T47D (cell line): ENCODE measurements at places on chromosomes 6 and 20.

DNA sequence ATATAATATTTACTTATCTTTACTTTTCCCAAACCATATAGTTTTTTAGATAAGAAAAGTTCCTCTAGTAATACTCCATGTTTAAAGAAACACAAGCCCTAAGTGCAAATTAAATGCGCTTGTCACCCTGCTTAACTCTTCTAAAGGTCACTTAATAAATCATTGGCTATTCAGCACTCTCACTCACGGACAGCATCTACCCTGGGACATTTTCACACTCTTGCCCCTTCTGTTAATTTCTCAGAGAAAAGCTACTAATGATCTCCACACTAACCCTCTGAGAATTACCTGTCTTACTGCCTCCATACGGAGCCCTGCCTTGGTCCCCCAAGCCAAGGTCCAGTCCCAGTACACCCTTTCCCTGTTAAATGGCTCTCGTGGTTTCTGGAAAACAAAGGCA, 102.2 kb downstream of the NRN1 start:
- no peak for DNase-seq

GRCh38 chr20:9457136-9457535, 57.3 kb upstream of the LAMP5 start:
- DNase-seq, result no peak

GRCh38 chr6:160082627-160083026, 39.0 kb upstream of the SLC22A1 start:
- DNase-seq, result no peak

DNA sequence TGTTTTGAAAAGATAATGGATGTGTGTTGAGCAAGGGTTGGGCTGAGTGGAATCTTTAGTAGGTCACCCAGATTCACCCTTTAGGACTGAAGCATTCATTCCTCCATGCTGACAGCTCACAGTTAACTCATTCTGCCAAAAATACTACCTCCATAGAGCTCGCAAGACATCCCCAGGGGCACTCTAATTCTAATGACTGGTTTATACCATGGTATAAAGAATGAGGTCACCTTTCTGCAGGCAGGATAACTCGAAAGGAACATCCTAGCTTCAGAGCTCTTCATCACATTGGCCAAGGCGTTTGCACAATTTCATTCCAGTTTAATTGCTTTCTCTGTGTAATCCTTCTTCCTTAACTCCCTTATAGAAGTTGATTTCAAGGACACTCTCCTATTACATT, 1257.2 kb upstream of the EYS start:
- DNase-seq, result no peak

DNA sequence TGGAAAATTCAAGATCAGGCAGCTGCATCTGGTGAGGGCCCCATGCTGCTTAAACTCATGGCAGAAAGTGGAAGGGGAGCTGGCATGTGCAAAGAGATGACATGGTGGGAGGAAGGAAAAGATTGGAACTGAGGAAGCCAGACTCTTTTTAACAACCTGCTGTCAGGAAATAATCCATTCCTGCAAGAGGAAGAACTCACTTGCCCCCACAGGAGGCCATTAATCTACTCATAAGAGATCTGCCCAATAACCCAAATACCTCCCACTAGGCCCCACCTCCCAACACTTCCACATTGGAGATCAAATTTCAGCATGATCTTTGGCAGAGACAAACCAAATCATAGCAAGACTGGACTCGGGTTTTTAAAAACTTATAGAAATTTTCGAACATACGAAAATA, 200.5 kb upstream of the KCNQ5 start:
- DNase-seq, result no peak

GRCh38 chr6:86205980-86206379, 563.3 kb upstream of the SYNCRIP start:
- DNase-seq, result no peak

GRCh38 chr6:16973051-16973450, 128.8 kb upstream of the STMND1 start:
- no peak for DNase-seq

DNA sequence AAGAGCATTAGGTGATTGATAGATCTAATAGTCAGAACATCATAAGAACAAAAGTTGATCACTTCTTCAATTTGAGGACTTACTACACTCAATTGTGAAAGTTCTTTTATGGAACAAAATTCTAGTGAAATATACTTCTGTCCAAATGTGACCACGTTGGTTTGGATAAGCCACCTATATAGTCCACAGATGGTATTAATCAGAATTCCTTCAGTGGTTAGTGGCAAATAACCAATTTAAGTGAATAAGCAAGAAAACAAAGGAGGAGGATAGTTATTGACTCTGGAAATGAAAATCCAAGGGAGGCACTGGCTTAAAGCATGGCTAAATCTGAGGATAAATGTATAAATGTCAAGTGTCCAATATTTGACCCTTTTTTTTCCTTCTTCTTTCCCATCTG, 268.5 kb upstream of the MARCKS start:
- no peak for DNase-seq

- peak; percentile 46 for DNase-seq
Measured at GRCh38 chr6:159110013-159110412, 59.2 kb upstream of the FNDC1 start.

GRCh38 chr20:17648315-17648646, 33.8 kb downstream of the RRBP1 start:
- DNase-seq, result no peak

- DNase-seq, result no peak
Measured at GRCh38 chr6:134288538-134289203, 29.2 kb downstream of the SGK1 start.

- DNase-seq, result no peak
Measured at GRCh38 chr6:52689857-52690256, 18.9 kb downstream of the TMEM14A start.

- DNase-seq, result no peak
Measured at GRCh38 chr6:163563318-163563717, 148.8 kb downstream of the QKI start.

DNA sequence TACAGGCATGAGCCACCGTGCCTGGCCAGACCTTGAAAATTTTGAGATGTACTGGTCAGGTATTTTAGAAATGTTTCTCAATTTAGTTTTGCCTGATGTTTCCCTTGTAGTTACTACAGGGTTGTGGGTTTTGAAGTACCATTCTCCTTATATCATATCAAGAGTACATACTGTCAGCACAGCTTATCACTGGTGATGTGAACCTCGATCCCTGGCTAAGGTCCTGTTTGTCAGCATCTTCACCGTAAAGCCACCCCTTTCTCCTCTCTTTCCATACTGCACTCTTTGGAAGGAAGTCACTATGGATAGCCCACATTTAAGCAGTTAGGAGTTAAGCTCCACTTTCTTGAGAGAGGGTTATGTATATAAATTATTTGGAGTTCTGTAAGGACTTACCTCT, 27.8 kb downstream of the PHACTR2 start:
- no peak for DNase-seq

GRCh38 chr20:3751675-3752385, 15.7 kb downstream of the ADISSP start:
- DNase-seq, result no peak

DNA sequence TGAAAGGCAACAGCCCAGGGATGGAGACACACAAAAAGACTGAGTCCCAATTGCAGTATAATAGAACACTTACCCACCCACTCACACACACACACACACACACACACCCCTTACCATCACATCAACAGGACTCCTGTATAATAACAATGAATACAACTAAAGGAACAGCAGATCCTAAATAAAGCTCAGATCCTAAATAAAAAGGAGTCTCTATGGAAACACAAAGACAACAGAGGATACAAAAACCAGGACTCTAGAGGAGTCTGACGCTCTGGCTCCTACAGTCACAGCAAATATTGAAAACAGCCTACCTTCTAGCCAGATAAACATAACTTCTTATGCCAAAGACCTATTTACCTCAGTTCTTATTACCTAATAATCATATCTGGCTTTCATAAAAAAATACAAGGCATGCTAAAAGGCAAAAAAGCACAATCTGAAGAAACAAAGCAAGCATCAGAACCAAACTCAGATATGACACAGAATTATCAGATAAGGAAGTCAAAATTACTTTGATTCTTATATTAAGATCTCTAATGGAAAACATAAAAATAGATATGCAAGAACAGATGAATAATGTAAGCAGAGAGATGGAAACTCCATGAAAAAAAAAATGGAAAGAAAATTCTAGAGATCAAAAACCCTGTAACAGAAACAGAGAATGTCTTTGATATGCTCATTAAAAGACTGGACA, 134.9 kb downstream of the MMUT start:
- no peak for DNase-seq

GRCh38 chr20:57808264-57809070, 98.7 kb upstream of the PMEPA1 start:
- DNase-seq, result no peak

GRCh38 chr20:5168651-5169396, 42.0 kb downstream of the CDS2 start:
- no peak for DNase-seq
